Activated T-cell treated with anti-CD3 and anti-CD28 coated beads, Interleukin-2, amount 50 U/mL, for 48 hours (primary cell): ENCODE measurements at places on chromosomes 5 and 9.

- no peak for DNase-seq
Measured at GRCh38 chr5:179776411-179776938, 17.3 kb upstream of the LTC4S start.

DNA sequence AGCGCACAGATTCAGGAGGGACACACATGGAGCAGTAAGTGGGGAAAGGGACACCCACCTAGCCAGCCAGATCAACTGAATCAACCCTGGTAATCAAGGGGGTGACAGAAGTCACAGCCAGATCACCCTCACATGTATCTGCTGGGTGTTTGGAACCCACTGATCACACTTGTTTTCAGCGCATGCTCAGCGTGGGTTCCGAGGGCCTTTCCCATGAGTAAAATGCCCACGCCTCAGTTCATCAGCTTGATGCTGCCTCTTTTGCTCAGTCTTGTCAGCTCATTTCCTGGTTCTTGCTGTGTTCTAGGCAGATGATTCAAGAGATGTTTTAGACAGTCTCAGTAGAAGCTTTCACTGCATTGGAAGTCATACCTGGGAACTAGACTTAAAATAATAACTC lies 123.2 kb upstream of the SLC30A5 start:
- no peak for DNase-seq

DNA sequence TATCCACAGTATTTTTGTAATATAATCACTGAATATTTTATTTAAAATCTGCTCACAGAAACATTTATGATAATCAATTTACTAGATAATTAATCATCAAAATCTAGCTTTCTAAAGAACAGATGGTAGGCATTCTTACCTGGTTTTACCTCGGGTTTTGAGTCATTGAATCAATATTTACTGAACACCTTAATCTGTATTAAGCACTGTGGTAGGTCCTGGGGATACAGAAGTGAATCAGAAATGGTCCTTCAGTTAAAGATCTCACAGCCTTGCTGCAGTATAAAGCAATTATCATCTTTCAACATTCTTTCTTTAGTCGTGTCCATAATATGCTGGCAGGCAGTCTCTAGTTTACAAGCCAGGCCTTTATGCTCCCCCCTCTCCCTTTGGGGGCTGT lies 2.0 kb upstream of the MEIKIN start:
- DNase-seq, result no peak

- DNase-seq, result no peak
Measured at GRCh38 chr5:96863114-96863513, 13.2 kb upstream of the ERAP2 start.

- peak; percentile 73 for DNase-seq
Measured at GRCh38 chr9:72365525-72366256, 683 bp upstream of the ZFAND5 start.
